ENCODE measurements at places on chromosomes 3 and 15.

DNA sequence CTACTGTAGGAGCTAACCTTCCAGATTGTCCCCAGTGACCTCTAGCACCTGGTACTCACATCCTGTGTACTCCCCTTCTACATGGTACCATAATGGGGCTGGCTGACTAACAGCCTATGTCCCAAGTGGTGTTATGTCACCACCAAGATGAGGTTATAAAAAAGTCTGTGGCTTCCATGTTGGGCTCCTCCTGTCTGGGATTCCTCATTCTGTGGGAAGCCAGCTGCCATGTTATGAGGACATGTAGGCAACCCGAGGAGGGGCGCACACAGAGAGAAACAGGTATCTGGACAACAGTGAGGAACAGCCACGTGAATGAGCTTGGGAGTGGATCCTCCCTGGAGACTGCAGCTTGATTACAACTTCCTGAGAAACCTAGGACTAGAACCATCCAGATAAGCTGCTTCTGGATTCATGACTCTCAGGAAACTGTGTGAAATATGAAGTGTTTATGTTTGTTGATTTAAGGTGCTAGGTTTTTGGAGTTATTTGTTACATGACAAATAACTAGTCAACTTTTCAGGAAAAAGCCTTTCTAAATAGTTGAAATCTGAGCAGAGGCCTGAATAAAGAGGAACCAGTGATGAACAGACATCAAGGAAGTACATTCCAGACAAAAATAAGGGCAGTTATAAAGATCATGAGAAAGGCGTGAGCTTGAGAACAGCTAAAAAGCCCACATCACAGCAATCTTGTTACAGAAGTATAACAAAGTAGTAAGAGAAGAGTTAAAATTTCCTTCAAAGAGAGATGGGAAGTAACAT lies 21.7 kb downstream of the GOLIM4 start:
- DNase-seq, result no peak

GRCh38 chr15:88625943-88626741 lies 5.0 kb downstream of the AEN start:
- DNase-seq, result no peak

DNA sequence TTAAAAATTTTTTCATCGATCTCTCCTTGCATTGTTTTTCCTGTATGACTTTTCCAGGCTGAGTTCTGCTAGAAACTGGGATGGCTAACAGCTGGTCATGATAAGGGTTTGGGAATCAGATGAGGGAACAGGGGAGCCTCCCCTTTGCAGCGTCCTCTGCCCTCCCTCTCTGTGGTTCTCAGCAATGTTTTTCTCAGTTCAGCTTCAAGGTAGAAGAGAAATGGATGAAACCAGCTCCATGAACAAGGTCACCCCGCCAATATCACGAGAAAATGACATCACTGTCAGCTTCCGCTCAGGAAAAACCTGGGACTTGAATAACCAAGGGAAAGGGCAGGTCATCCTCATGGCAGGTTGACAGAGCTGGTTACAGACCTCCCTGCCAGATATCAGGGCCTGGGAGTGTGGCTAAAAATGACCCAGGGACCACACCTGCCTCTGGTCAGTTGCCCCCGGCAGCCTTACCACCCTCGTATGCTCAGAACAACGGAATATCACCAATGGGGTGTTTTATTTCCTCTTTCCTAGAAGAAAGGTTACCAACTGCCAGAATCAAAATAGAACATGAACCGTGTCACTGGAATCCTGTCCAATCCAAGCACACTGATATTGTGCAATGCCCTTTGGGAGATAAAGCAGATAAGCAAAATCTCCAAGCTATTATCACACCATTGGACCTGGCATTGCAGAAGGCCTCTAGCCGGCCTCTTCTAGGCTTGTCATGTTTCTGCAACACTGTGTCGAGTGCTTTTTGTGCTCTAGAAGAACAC lies 26.1 kb downstream of the LSM3 start:
- DNase-seq, result no peak

GRCh38 chr3:161644891-161645635 lies 148.5 kb downstream of the OTOL1 start:
- DNase-seq, result no peak
